ENCODE measurements at places on chromosomes 12 and 14. TPM values are rescaled to one million over a fixed set of nuclear protein-coding genes. Genes with fewer than 3 reads are reported as not detected.

DNA sequence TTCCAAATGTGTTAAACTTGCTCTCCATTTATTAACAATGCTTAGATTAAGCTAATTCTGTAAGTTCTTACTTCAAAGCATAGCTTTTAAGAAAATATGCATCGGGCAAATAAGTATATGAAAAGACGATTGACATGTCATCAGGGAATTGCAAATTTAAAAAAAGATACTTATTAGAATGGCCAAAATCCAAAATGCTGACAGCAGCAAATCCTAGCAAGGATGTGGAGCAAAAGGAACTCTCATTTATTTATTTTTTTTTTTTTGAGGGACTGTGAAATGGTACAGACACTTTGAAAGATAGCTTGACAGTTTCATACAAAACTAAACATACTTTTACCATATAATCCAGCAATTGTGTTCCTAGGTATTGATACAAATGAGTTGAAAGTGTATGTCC, 779.5 kb upstream of the MDGA2 start:
- no peak for DNase-seq

GRCh38 chr14:101027291-101027690, 123.8 kb upstream of the RTL1 start:
- DNase-seq = peak; percentile 21

DNA sequence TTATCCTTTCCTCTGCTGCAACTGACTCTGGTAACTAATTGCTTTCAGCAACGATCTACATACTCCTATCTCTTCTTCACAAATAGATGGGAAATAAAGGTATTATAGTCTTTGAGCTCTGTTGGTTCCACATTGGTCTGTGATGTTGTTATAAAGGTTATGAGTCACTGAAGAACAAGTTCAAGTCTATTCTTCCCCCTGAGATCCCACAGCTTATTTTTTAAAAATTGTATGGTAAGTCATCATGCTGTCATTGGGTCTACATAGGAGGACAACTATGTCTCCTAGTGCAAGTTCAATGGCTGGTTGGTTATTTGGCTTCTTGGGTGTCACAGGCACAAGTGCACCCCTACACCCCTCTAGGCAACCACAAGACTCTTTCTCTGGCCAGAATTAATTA, 49.6 kb upstream of the PTCSC3 start:
- no peak for DNase-seq

DNA sequence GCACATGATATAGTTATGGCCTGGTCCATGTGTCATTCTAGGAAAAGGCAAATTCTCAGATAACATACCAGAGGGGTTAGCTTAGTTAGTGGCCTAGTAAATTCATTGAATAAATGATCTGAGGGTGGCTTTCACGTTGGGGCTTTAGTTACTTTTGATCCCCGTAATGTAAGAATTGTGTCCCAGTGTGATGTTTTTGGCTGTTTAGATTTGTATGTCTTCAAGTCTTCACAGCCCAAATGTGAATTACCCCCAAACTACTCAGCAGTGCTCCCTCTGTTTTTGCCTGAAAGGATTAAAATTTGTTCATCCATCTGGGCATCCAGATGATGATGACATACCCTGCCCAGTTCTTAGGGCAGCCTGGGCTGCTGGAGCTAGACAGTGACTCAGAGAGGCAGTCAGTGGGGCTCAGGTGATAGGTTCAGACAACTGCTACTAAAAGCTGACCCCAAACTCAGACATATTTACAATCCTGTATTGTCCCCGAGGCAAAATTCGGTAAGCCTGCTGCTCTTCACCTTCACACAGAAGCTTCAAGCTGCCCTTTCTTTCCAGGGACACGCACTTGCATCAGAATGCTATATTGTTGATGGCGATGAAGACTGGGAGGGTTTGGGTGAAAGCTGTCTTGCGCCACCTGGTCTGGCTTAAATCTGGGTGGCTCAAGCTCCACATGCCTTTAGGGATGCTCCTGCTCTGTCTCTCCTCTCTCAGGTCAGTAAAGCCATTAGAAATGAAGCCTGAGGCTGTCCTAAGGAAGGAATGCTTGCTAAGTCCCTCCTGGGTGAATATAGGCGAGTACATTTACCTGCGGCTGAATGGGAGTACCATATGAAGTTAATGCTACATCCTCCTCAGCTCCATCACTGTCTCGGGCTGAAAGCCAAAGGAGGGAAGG, 10.3 kb downstream of the GPRC5D start:
- no peak for DNase-seq

- no peak for DNase-seq
Measured at GRCh38 chr14:60859525-60859924, 121.4 kb downstream of the TRMT5 start.

The KRT3 gene
- not detected for total RNA-seq

Data from sigmoid colon (tissue), 7 donors.